ENCODE measurements at places on chromosomes 1 and 21. TPM values are rescaled to one million over a fixed set of nuclear protein-coding genes. Genes with fewer than 3 reads are reported as not detected.
A peak's percentile ranks its signal among the peaks of the same experiment; 100 is the strongest.

DNA sequence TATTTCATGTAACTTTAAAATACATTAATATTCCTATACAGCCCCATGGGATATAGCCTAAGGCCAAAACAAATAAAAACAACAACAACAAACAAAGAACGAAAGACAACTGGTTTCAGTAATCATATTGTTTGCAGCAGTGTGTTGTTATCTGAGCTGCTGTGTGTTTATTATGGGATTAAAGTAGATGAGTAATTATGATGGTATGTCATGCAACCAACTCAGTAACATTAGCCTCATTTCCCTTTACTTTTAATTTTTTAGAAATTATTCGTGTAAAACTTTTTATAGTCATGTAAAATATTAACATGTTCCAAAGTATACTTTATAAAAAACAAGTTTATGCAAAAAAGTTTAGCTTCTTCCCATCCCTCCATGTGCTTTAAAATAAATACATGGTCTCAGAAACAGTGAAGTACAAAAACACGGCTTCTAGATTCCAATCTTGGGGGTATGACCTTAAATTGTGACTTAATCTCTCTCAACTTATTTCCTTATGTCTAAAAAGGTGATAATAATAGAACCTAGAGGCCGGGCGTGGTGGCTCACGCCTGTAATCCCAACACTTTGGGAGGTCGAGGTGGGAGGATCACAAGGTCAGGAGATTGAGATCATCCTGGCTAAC, 176.1 kb downstream of the SLC45A1 start:
- DNase-seq = no peak

Gene IL20
- not detected for total RNA-seq

GRCh38 chr1:177413982-177414596, 243.3 kb downstream of the BRINP2 start:
- no peak for DNase-seq

DNA sequence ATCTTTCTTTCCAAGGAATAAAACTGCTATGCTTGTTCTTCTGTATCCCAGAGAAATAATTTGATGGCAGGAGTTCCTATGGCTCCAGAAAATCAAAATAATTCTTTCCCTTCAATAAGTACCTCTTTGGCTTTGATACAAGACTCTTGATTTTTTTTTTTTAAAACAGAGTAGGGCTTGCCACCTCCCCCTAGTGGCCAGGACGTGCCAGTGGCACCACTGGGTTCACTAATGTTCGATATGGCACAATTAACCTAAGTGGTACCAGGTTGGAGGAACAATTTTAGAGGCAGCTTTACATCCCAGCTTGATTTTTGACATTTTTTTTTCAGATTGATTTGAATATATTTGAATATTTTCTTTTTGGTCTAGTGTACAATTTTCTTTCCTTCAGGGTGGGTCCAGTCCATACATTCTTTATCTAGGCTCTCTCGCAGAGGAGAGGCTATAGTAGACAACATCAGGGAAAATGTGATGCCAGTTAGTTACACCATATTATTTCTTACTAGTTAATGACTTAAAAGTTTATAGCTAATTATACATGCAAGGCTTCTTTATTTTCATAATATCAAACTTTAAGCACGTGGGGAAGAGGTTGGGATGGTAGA, 330.9 kb downstream of the S1PR1 start:
- peak; percentile 40 for DNase-seq

GRCh38 chr21:42819861-42820615, 59.3 kb downstream of the WDR4 start:
- no peak for DNase-seq

- no peak for DNase-seq
Measured at GRCh38 chr1:90716552-90717355, at the start of gene BARHL2. BARHL2 (minus strand) TSS chr1:90717302; CDS start chr1:90717195, 107 bp downstream.

- no peak for DNase-seq
Measured at GRCh38 chr21:42097860-42098454, 26.8 kb downstream of the UMODL1 start.

Gene ACTL8
- not detected for total RNA-seq

- no peak for DNase-seq
Measured at GRCh38 chr21:42349420-42350317, 1.1 kb downstream of the TFF2 start.

Gene VASH2
- 0.20 TPM for total RNA-seq

DNA sequence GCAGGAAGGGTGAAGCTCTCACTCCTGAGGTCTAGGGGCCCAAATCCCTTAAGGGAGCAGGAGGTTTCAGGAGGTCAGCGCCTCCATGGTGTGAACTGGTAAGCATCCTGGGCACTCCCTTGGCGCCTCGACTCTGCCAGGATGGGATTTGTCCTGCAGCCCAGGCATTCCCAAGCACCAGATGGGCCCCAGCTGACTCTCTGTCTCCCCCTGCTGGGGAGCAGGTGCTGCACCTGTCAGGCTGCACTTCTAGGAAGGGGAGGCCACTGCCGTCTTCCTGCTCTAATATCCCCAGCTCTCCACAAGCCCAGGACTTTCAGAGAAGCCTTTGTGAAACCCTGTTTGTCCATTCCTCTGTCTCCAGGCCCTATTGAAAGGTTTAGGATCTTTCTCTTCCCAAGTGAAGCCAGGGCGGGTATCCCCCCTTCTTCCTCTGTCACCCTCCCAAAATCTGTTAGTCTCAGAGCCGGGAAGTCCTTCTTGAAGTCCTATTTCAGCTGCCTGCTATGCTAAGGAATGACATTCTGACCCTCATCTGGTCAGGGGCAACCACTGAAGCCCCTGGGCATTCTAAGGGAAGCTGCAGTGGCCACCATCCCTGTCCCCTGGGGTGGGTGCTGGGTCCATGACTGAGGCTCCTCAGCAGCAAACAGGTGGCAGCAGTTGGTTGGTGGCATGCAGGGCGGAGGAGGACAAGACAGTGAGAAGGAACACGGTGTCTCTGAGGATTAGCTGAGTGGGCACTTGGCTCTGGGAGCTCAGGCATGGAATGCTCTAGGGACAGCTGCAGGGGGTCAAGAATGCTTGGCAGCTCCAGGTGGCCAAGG, 3.2 kb downstream of the MYBPH start:
- DNase-seq = peak; percentile 29

Gene GABRD
- not detected for total RNA-seq

Gene LCE2C
- total RNA-seq = not detected

Gene FCRL5
- total RNA-seq = not detected

Gene RUNX3
- total RNA-seq = 236 TPM

Gene FCN3
- total RNA-seq = 0.33 TPM

DNA sequence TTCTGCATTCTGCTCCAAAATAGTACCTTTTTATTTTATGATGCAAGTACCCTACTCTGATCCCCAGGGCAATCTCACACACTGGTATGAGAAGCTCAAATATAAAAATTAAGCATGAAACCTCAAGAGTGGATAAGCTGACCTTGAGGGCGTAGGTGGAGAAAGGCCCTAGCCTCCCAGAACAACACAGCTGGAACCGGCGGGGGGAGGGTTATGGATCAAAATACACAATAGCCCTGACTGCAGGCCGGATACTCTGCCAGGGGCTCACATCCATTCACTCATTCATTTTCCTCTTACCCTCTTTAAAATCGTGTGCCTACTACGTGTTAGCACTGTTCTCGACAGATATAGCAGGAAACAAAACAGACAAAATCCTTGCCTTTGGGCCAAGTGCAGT, 32.8 kb upstream of the ECE1 start:
- no peak for DNase-seq

GRCh38 chr1:26645734-26646133, 50.1 kb upstream of the ARID1A start:
- DNase-seq = no peak

Gene C1orf185
- total RNA-seq = not detected

GRCh38 chr1:112263453-112263852, 132.6 kb upstream of the CTTNBP2NL start:
- DNase-seq = no peak

Gene S100A7A
- total RNA-seq = not detected

DNA sequence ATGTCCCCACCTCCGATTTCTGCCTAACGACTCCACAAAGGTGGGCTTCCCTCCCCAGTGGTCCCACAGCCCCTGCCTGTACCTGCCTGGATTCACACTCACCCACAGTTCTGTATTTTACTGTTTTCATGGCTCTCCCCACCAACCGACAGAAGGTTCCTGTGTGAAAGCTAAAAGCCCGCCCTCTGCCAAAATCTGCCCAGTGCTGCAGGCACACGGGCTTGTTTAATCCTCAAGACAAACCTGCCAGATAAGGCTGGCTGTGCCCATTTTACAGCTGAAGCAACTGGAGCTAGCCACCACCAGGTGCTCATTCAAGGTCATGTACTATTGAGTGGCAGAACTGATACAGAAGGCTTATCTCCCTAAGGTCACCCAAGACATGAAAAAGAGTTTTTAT, 114.5 kb downstream of the HIVEP3 start:
- peak; percentile 14 for DNase-seq

Gene PRAMEF4
- not detected for total RNA-seq

DNA sequence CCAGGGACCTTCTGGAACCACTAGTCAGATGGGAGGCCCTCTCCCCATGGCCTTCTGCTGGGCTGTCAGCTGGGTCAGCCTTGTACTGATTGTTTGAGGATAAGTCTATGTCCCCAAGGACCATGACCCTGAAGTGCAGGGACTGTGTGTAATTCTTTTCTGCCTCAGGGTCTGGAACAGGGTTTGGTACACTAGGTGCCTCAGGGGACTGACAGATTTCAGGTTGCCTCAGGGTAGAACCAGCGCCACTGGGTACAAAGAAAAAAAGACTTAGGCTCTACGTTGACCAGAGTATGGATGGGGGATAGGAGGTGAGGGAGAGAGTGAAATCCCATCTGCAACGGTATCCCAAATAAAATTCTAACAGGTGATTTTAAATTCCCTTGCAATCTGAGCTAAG, 3.0 kb downstream of the KDF1 start:
- no peak for DNase-seq

GRCh38 chr1:167934426-167935215, 1.9 kb upstream of the DCAF6 start:
- no peak for DNase-seq

Gene SLC26A9
- total RNA-seq = not detected

DNA sequence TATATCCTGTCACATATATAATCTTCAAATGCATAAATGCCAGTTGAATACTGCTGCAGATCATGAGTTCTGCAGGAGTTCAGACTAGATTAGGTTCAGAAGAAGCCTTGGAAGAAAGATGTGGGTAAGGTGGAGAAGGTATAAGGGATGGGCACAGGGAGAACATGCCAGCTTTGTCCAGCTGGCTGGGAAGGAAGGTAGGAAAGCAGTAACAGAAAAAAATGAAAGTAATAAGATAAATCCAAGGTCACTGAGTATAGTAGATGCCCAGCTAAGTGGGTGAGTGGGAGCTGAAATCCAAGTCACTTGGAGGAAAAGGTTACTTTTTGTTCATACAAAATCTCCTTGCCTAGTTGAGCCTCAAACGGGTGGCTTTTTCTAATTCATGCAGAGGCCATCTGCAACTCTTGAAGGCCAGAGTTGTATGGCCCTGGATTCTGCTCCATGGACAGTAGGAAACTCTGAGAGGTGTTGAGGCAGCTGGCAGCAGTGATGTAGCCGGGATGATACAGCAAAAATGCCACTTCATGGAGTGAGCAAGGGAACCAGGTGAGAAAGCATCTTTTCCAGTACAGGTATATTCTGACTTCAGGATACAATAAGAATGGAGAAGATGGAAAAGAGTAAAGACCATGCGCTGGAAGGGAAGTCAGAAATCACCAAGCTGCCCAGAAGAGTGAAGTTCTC, 3.4 kb downstream of the RCSD1 start:
- no peak for DNase-seq

DNA sequence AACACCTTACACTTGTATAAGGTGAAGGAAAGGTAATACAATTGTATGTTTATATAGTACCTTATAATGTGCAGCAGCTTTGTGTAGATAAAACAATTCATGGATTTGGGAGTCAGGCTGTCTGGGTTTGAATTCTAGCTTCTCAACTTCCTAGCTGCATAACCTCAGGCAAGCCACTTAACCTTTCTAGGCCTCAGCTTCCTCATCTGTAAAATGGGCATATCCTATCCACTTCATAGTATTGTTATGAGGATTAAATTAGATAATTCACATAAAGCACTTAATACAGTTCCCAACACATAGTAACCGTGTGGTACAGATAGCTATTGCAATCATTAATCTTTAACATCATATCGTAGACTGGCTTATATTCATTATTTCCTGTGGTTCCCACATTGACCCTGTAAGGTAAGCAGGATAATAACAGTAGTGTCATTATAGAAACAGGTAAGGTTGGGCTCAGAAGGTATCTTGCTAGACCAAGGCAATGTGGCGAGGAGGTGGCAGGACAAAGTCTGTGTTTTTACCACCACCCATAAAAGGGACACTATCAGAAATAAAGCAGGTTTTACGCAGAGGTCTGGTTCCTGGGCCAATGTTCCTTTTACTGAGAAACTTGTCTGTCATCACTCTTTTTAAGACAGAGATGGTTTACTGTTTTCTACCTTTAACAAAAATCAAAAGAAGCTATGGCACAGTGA, 334.1 kb downstream of the RRAGC start:
- DNase-seq = no peak

DNA sequence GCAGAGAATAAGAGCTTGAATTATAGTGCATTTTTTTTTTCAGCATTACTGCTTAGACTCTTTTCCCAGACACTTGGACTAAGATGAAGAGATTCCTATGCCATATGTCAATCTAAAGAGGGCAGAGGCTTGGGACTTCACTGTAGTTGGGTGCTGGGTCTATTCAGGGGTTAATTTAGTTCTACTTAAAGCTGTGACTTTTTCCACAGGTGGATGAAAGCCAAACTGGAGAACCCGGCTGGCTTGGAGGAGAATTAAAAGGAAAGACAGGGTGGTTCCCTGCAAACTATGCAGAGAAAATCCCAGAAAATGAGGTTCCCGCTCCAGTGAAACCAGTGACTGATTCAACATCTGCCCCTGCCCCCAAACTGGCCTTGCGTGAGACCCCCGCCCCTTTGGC, 104.8 kb downstream of the ATP5PO start:
- no peak for DNase-seq

DNA sequence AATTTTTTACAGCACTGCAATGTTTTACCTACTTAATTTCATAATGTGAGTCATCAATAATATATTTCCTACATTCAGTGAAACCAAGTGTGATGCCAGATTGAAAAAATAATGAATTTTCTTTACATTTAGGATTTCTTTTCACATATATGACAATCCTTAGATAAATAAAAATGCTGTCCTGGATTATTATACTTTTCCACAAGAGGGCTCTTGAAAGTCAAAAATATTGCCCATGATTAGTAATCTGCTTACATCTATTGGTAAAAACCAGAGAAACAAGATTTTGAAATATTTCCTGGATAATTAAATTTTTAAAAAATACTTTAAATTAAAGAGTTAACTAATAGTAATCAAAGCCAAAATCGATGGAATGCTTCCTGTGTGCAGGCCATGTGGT, 86.8 kb upstream of the PLPPR4 start:
- no peak for DNase-seq

GRCh38 chr1:181359012-181359411, 124.3 kb upstream of the CACNA1E start:
- no peak for DNase-seq

Gene KIRREL1
- 0.29 TPM for total RNA-seq

Gene LMOD1
- 0.08 TPM for total RNA-seq

All from activated T-cell treated with anti-CD3 and anti-CD28 coated beads, Interleukin-2, amount 50 U/mL, for 4 hours (primary cell).